Effector memory CD8-positive, alpha-beta T cell (primary cell): ENCODE measurements at places on chromosomes 2 and 18.

DNA sequence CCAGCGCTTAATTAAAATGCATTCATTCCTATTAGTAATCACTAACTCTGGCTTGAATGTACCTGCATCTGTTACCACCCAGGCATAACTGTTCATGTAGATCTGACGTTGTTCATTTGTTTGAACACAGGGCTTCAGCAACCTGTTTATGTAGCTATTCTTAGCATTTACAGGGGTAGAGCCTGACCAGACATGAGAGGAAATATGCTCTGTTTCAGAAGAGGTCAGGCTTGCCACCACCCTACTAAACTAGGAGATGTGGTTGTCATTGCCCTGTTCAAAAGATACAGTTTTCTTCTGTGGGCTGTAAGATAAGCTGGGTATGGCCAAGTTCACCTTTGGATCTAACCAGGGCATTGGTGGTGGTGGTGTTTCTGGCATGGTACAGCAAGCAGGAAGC is 8.8 kb downstream of the MGAT5 start:
- DNase-seq = no peak

- DNase-seq = no peak
Measured at GRCh38 chr2:147826278-147827087, 18.3 kb upstream of the ACVR2A start.

- no peak for DNase-seq
Measured at GRCh38 chr2:160838691-160839090, 321.5 kb upstream of the TANK start.

DNA sequence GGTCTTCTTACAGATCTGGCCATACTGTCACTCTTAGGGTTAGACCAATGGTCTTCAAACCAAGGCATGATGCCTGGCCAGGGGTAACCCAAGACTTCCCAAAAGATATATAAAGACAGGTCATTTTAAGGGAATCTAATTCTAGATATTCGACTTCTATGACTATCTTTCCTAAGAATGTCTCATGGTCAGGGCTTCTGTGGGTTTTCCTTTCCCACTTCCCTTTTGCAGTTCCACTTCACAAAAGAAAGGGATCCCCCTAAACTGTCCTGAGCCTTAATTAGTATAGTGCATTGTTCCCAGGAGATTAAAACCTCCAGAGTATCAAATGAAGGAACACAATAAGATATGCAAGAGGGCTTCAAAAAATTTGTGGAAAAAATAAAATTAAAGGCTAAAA is 223.6 kb upstream of the SIX2 start:
- DNase-seq = no peak

GRCh38 chr2:6877402-6878304 is at the start of gene RSAD2:
RSAD2 (plus strand) TSS chr2:6877777; CDS start chr2:6877801, 24 bp downstream.
- peak; percentile 11 for DNase-seq

DNA sequence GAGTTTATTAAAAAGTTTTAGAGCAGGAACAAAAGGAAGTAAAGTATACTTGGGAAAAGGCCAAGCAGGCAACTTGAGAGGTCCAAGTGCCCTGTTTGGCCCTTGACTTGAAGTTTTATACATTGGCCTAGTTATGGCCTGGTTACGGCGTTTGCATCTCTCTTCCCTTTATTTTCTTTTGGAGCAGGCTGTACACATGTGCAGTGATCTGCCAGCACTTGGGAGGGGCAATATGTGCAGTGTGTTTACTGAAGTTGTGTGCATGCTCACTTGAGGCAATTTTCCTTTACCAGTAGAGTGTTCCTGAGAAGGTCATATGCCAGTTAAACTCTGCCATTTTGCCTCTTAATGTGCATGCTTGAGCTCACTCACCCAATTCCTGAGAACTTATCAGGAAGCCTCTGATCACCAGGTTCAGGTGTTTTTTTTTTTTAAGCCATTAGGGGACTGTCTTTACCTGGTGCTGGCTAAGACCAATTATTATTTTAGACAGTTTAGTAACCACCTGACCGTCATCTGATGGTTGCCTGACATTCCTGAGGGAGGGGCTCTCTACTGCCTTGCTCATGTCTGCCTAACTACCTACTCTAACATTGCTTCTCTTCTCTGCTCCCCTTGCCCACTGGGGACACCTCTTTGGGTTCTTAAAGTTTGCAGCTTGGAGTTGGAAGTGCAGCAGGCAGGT is 48.0 kb downstream of the SCN2A start:
- DNase-seq = no peak

DNA sequence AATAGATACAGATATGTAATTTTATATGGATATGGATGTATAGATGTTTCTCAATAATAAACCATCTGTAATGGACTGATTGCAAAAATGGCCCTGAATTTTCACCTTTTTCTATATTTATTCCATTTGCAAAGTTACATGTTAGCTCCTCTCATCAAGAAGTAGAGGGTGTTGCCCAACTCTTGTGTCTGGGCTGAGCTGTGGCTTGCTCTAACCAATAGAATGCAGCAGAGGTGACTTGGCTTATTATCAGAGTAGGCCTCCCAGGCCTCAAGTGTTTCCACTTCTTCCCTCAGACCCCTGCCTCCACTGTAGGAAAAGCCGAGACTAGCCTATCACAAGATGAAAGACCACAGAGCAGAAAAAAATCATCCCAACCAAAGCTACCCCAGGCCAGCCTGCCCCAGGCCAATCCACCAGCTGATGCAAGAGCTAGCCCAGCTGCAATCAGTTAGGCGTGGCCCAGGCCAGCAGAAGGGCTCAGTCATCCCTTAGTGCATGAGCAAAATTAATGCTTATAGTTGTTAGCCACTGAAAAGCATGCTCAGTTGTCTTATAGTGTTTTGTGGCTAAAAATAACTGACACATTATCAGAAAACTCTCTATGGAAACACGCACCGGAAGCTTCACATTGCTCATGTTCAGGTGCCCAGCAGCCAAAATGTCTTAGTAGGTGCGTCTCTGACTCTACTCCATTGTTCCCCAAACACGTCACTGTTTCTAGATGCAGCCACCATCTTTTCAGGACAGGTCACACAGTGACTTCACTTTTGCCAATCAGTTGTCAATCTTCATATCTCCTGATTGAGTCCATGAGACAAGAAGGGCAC is 464.0 kb downstream of the FBXO15 start:
- DNase-seq = no peak

DNA sequence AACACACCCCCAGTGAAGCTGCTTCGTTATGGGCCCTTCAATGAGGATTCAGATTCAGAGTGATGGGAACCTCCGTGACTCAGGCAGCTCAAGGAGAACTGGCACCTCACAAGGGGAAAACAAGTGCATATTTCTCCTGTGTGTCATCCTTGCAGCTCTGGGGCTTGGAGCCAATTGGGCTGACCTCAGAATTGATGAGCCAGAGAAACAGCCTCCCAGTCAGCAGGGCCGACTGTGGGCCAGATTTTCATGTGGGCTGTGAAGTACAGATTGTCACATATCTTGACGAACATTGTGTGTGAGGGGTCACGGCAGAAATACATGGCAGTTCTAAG is 189.6 kb upstream of the SP5 start:
- no peak for DNase-seq

- no peak for DNase-seq
Measured at GRCh38 chr2:74511104-74511989, 2.9 kb upstream of the TLX2 start.

GRCh38 chr2:289362-290089 is 1.6 kb upstream of the ALKAL2 start:
- DNase-seq = no peak

GRCh38 chr18:79257480-79257879 is 138.2 kb upstream of the NFATC1 start:
- no peak for DNase-seq

DNA sequence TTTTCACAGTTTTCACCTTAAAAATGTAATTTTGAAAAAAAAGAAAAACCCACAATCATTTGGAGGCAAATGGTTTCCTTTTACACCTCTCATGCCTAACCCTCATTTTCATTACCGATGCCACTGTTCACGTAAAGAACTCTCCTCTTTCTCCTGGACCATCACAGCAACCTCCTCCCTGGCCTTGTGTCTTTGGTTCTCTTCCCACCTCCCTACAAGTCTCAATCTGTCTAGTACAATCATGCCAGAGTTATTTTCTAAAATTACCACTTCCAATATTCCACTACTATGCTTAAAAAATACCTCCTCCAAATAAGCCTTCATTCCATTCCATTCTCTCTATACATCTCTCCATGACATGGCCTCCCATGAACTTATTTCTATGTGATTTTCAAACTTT is 77.9 kb upstream of the RIT2 start:
- no peak for DNase-seq

DNA sequence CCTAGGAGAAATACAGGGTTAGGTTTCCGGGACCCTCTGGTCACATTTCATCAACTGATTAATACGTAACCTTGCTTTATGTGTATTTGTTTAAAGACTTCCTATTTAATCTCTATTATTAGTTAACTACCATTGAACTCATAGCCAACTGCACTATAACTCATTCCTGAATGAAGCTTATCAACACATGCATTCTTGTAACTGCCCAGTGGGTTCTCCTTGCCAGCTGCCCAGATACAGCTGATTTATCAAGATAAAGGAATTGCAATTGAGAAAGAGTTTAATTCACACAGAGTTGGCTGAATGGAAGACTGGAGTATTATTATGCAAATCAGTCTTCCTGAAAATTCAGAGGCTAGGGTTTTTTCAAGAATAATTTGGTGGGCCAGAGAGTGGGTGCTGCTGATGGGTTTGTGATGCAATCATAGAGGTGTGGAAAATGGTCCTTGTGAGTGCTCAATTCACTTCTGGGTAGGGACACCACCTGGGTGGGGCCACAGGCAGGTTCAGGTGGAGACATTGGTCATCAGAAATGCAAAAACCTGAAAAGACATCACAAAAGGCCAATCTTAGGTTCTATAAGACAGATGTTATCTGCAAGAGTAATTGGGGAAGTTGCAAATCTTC is 21.1 kb upstream of the NOSTRIN start:
- no peak for DNase-seq
